B cell (primary cell): ENCODE measurements at places on chromosomes 6 and 20. TPM values are rescaled to one million over a fixed set of nuclear protein-coding genes. Genes with fewer than 3 reads are reported as not detected.

- DNase-seq: no peak
Observed at GRCh38 chr6:3584606-3585005, 127.8 kb upstream of the SLC22A23 start.

DNA sequence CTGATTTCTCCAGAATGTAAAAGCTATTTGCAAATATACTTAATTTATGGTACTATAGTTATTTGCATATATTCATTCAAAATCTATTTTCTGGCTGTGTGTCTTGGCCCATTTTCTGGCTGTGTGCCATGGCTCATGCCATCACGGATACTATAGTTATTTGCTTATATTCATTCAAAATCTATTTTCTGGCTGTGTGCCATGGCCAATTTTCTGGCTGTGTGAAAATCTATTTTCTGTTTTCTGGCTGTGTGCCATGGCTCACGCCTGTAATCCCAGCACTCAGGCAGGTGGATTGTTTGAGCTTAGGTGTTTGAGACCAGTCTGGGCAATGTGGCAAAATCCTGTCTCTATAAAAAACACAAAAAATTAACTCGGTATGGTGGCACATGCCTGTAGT, 28.9 kb upstream of the RIPK1 start:
- DNase-seq: no peak

GRCh38 chr20:5656126-5656525, 94.1 kb upstream of the SHLD1 start:
- DNase-seq: no peak

GRCh38 chr6:26575494-26575939, 21.2 kb upstream of the ABT1 start:
- no peak for DNase-seq

DNA sequence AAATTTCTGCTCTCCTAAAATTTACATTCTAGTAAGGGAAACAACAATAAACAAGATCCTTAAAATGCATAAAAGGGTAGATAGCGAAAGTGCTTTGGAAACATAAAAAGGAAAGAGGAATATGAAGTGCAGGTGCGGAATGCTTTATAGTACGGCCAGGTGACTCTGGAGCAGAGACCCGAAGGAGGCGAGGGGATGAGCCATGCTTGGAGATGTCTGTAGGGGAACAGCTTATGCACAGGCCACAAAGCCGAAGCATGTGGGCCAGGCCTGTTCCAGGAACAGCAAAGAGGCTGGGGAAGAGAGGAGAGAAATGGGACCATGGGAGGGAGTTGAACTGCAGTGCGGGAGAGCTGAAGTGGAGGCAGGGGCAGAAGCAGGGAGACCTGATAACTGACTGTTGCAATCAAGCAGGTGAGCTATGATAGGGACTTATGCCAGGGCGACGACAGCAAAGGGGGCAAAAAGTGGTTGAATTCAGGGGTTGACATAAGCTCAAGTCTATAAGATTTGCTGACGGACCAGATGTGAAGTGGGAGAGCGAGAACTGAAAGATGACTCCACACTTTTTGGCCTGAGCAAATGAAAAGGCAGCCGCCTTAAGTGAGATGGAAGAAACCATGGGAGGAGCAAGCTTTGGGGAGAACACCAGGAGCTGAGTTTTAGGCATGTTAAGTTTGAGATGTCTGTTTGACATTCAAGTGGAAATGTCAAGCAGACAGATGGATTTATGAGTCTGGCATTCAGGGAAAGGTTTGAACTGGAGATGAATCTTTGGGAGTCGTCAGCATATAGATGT, 83.1 kb downstream of the CNBD2 start:
- peak; percentile 20 for DNase-seq

DNA sequence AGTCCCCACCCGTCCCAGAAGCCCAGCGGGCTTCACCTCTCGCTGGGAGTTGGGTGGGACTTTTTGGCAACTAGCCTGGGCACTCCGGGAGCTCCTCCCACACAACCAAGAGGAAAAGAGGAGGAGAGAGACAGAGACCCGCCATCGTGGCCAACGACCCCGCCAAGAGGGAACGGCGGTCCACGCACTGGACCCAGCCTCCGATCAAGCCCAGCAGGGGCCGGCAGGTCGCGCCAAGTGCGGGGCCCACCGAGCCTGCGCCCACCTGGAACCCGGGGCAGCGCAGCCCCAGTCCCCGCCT, 3.0 kb upstream of the TMEM14C start:
- DNase-seq: no peak

- DNase-seq: no peak
Observed at GRCh38 chr6:36577301-36577700, 16.9 kb upstream of the SRSF3 start.

GRCh38 chr6:14996892-14997291, 249.0 kb upstream of the JARID2 start:
- DNase-seq: no peak

DNA sequence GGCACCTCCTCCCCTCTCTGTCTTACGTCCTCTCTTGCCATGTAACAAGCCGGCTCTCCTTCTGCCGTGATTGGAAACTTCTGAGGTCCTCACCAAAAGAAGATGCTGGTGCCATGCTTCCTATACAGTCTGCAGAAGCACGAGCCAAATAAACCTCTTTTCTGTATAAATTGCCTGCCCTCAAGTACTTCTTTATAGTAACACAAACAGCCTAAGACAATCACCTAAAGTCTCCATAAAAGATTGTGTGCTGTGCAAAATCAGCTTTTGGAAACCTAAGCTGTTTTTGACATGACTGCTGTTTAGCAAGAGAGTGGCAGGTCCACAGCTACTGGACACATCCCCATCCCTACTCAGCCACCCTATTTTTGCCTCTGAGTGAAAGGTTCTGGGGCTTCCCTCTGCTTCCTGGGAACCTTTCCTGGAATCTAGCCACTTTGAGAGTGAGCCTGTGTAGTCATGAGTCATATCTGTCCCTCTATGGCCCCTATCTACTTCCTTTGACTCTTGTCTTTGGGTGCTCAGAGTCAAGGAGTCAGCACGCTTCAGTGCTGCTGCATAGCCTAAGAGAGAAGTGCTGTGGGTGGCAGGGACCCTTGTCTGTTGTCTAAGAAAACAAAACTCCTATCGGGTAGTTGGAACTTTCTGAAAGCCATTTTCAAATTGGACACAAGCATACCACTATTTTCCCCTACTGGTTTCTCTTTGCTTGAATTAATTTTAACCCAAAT, 110.0 kb downstream of the PPP1R14C start:
- no peak for DNase-seq

DNA sequence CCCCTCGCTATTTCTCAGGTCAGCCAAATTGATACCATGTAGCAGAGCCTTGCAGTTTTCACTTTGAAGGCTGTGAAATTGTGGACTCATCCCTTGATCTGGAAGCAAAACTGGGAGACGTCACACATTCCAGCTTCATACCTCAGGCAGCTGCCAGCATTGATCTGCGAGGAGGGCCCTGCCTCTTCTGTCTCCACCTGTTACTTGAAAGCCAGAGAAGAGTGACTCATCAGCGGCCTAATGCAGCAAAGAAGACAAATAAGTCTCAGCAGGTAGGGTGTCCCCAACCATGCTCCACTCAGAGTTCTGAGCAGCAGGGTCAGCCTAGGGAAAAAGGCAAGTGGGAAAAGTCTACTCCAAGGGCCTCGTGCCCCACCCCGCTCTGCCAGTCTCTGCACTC, 69.4 kb upstream of the BMP2 start:
- no peak for DNase-seq

- DNase-seq: peak; percentile 64
Observed at GRCh38 chr6:11236076-11236750, 3.7 kb upstream of the NEDD9 start.

DNA sequence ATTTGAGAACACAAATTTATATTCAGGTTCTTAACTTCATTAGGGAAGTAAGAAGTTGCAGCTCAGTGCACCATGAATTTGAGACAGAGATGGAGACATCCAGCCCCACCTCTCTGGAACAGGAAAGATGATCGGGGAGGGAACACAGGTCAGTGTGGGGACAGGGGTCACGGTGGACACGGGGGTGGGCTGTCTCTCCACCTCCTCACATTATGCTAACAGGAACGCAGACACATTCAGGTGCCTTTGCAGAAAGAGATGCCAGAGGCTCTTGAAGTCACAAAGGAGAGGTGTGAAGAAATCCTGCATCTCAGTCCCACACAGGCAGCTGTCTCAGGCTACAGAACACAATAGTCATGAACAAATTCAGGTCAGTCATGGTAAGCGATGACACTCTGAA, 3.1 kb downstream of the HLA-C start:
- DNase-seq: peak; percentile 31

GRCh38 chr6:165746331-165746730, 83.3 kb upstream of the PDE10A start:
- DNase-seq: no peak

- no peak for DNase-seq
Observed at GRCh38 chr20:19256085-19256484, 43.6 kb downstream of the SLC24A3 start.

DNA sequence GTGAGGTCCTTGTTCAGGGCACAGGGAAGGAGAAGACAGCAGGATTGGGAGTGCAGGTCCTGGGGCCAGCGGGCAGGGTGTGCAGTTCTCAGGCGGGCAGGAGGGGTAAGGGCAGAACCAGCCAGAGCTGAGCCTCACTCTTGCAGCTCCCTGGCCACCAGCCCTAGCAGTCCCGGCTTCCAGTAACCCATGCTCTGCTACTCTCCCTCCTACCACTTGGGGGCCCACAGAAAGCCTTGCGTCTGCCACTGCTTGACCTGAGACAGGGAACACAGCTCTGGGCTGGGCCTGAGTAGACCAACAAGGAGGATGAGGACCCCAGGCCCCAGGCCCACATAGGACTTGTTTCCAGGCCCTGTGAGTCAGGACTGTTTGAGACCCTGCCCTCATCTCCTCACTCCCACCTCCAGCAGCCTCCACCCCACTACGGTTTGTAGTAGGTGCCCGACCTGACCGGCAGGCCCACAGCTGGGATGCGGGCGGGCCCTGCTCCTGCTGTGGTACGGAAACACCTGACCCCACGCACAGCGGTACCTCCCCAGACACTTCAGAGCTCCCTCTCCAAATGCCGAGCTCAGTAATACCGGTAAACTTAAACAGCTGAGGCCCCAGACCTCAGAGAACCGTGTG, 39.2 kb downstream of the KCNK5 start:
- DNase-seq: no peak

- DNase-seq: no peak
Observed at GRCh38 chr6:20918868-20919267, 384.6 kb downstream of the CDKAL1 start.

- DNase-seq: no peak
Observed at GRCh38 chr20:1757606-1758512, 100.3 kb upstream of the SIRPG start.

GRCh38 chr6:50249493-50249892, 199.8 kb upstream of the DEFB112 start:
- DNase-seq: no peak

GRCh38 chr6:104462811-104463599, 396.7 kb downstream of the HACE1 start:
- DNase-seq: no peak

- no peak for DNase-seq
Observed at GRCh38 chr6:129273161-129273560, 390.2 kb downstream of the LAMA2 start.

DNA sequence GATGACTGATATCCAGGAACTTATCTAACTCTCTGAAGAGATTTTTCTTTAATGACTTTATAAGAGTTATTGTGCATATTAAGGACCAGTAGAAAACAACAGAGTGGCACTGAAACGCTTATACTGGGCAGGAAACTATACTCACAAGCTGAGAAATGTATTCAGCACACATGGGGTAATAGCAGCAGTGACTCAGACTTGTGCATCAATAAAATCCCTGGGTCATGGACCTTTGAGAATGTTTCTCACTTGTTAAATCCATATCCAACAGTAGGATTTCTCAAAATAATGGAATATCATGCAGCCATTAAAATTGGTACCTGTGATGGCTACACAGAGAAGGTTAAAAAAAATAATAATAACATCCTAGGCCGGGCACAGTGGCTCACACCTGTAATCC, 219.5 kb downstream of the BTBD9 start:
- no peak for DNase-seq

DNA sequence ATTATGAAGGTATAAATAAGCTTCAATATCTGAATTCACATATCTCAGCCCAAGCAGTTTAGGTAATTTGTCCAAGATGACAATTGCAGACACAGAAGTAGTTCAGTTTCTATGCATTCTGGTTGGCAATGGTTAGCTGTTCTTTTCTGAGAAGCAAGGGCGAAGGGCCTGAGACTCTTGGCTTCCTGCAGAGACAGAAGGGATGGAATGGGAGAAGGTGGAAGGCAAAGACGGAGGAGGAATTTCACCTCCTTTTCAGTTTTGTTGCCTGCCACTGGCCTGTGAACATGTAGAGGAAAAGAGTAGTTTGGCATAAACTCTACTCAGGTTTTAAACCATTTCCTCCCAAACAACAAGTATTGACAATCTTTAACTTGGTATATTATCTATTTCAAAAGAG, 180.7 kb upstream of the HS3ST5 start:
- no peak for DNase-seq

GRCh38 chr6:110528101-110528929, 51.9 kb upstream of the SLC22A16 start:
- DNase-seq: peak; percentile 74

- DNase-seq: no peak
Observed at GRCh38 chr20:24289737-24290481, 179.5 kb upstream of the SYNDIG1 start.

DNA sequence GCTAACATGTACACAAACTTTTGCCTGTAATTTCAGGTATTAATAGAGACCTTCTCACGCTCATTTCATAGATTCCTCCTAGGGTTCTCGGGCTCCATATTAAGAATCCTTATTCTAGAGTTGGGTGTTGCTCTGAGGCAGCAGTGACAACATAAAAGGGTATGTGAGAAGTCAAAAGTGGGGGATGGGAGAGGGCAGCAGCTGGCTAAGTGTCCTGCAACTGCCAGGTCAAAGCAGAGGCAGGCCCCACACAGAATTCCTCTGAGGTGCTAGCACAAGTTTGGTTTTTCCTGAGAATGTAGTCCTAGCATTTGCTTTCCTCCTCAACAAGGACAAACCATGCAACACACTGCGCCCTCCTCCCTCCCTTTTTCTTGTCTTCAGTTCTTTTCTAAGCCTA, 4.6 kb downstream of the NSFL1C start:
- DNase-seq: no peak

- no peak for DNase-seq
Observed at GRCh38 chr6:31979238-31979898, 2.5 kb upstream of the C4A start.

The NOP56 gene
- 212 and 300 TPM in 2 replicates for polyA plus RNA-seq

The C6orf52 gene
- polyA plus RNA-seq: 0.51 and 0.87 TPM in 2 replicates

The KCNK15 gene
- not detected in 2 replicates for polyA plus RNA-seq

The BFSP1 gene
- polyA plus RNA-seq: not detected in 2 replicates

The SOBP gene
- 0.82 and 0.87 TPM in 2 replicates for polyA plus RNA-seq

The LY6G6F gene
- 0.32 TPM in 1 of 2 replicates, not detected in the other for polyA plus RNA-seq

The OR2B6 gene
- not detected in 2 replicates for polyA plus RNA-seq

The SLC44A4 gene
- polyA plus RNA-seq: not detected in 2 replicates

The KHDC1 gene
- polyA plus RNA-seq: 2.6 and 2.8 TPM in 2 replicates
